ENCODE measurements at places on chromosomes 7 and 10.

GRCh38 chr10:92822060-92822634 is 26.2 kb upstream of the EXOC6 start:
- peak overlapping the region; percentile 89 for H3K27ac ChIP-seq
- no peaks in the 10 kb centered on the region for H3K36me3 ChIP-seq
- H3K4me3 ChIP-seq: no peak overlapping the region

GRCh38 chr7:157282141-157282801 is 54.5 kb upstream of the DNAJB6 start:
- H3K36me3 ChIP-seq: no peaks in the 10 kb centered on the region
- no peak overlapping the region for H3K27ac ChIP-seq
- peaks cover 75% of the 10 kb centered on the region for H3K27me3 ChIP-seq

- no peak overlapping the region for H3K27ac ChIP-seq
- H3K4me3 ChIP-seq: no peak overlapping the region
- no peak for DNase-seq
- H3K4me1 ChIP-seq: peaks cover 8% of the 10 kb centered on the region
- peaks cover 50% of the 10 kb centered on the region for H3K27me3 ChIP-seq
These were observed 17.9 kb upstream of the MNX1 start for GRCh38 chr7:157028199-157028903.

DNA sequence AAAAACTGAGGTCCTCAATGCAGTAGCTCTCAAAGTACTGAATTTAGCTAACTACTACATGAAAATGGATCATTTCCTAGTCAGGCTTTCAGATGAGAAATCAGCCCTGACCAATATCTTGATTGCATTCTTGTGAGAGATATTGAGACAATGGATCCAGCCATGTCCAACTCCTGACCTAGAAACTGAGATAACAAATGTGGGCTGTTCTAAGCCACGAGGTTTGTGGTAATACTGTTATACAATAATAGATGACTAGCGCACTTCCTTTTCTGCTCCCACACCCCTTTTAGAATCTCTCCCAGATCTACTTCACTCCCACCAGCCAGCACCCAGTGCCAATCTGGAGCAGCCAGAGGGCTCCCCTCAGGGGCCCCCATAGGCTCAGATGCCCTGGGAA is 209.3 kb upstream of the KMT2E start:
- no peak overlapping the region for H3K4me3 ChIP-seq
- no peaks in the 10 kb centered on the region for H3K36me3 ChIP-seq
- no peak for DNase-seq
- no peaks in the 10 kb centered on the region for H3K4me1 ChIP-seq

- H3K4me3 ChIP-seq: no peak overlapping the region
- no peaks in the 10 kb centered on the region for H3K4me1 ChIP-seq
- peaks cover 65% of the 10 kb centered on the region for H3K27me3 ChIP-seq
- H3K36me3 ChIP-seq: no peaks in the 10 kb centered on the region
- H3K27ac ChIP-seq: no peak overlapping the region
These were observed 403.7 kb downstream of the RPS24 start for GRCh38 chr10:78437407-78437768.

DNA sequence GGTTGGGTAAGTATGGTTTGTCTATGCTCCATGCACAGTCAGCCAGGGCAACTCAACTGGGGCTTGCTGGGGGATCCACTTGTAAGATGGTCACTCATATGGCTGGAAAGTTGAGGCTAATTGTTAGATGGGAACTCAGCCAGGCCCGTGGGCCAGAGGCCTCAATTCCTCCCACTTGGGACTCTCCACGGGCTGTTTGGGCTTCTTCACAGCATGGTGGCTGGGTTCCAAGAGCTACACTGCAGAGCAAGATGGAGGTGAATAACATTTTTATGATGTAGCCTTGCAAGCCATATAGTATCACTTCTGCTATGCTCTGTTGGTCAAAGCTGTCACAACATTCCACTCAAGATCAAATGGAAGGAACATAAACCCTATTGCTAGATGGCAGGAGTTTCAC is 39.2 kb downstream of the ELMO1 start:
- DNase-seq: no peak
- peaks cover 15% of the 10 kb centered on the region for H3K4me1 ChIP-seq
- no peak overlapping the region for H3K27ac ChIP-seq
- H3K4me3 ChIP-seq: no peak overlapping the region
- no peaks in the 10 kb centered on the region for H3K27me3 ChIP-seq

DNA sequence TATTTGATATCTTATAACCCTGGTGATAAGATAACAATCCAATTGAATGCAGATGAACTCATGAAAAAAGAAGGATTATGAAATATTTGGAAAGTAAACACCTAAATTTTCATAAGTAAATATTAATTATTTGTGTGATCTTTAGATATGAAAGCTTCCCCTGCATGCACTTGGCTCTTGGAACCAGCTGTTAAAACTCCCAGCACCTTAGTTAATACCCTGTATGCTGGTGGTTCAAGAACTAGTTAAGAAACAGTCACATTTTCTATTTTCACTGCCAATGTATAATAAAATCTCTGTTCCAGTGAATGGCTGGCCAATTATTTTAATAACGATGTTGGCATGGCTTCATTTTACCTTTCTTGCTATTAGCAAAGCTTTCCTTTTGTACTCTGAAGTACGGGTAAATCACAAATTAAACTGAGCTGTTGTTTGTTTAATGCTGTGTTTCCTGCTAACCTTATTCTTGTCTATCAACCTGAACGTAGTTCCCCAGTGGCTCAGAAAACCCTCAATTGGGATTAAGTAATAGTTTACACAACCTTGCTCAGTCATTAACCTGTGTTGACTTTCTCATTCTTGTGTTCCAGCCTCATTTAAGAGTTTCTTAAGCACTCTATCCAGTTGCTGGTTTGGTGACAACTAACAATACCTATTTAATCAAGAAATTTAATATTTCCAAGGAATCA is 38.9 kb downstream of the MET start:
- peaks cover 10% of the 10 kb centered on the region for H3K4me1 ChIP-seq
- H3K36me3 ChIP-seq: no peaks in the 10 kb centered on the region
- no peak overlapping the region for H3K4me3 ChIP-seq
- DNase-seq: no peak
- H3K27ac ChIP-seq: no peak overlapping the region
- H3K27me3 ChIP-seq: peaks cover 5% of the 10 kb centered on the region

DNA sequence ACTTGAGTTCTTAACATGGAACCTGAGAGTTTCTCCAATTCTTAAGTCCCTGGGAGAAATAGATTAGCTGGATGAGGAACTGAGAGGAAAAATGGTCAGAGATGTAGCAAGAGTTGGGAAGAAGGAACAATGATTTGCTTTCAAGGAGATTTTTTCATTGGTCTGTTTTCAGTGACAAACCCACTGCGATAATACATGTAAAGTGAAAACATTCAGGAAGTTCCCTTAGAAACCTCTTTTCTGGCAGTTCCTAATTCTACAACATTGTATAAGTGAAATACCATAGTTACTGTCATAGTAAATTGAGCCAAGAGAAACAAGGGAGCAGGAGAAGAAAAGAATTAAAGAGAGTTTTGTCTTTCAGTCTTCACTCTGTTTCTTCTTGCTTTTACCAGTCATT is 12.1 kb upstream of the MAGI2 start:
- no peak overlapping the region for H3K4me3 ChIP-seq
- no peaks in the 10 kb centered on the region for H3K36me3 ChIP-seq
- no peak for DNase-seq
- no peaks in the 10 kb centered on the region for H3K4me1 ChIP-seq
- H3K27me3 ChIP-seq: no peaks in the 10 kb centered on the region

DNA sequence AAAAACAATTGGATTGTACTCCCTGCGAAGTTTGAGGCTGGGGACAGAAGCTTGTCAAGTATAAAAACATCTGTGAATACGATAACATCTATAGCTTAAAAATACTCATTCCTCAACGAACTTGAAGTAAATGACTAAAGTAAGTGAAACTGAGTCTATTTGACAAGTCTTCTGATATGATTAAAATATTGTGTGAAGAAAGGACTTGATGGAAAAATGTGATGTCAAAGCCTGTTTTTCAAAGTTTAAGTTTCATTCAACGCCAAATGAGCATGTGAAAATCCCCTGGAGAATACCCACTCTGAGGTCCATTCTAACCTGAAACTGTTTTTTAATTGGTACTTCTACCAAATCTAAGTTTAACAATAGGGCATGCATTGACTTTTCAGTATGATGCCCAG is 122.3 kb upstream of the MDFIC start:
- no peaks in the 10 kb centered on the region for H3K27me3 ChIP-seq
- H3K4me1 ChIP-seq: no peaks in the 10 kb centered on the region
- no peak overlapping the region for H3K4me3 ChIP-seq
- H3K36me3 ChIP-seq: no peaks in the 10 kb centered on the region
- H3K27ac ChIP-seq: no peak overlapping the region
- DNase-seq: no peak

DNA sequence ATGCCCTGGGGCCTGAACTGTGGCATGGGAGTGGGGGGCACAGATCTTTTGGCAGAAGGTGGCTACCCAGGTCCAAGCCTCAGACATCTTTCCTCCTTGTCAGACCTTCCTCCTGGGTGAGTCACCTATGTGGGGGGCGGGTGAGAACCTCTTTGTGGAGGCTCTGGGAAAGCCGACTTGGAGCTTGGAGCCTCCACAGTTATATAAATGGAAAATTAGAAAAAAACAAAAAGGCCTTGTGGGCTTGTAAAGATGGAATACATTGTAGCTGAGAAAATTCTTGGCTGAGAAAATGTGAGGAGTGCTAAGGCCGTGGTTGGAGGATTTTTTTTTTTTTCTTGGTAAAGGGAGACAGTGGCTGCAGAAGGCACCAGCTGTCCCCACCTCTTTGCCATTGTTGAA is 292.5 kb downstream of the CCDC3 start:
- no peaks in the 10 kb centered on the region for H3K36me3 ChIP-seq

GRCh38 chr7:66015440-66016130 is 33.6 kb upstream of the GUSB start:
- H3K36me3 ChIP-seq: no peaks in the 10 kb centered on the region
- H3K27ac ChIP-seq: no peak overlapping the region
- H3K4me1 ChIP-seq: 0 out of 3 replicates have a peak, but pooled peaks cover 6% of the 10 kb centered on the region
- H3K27me3 ChIP-seq: peaks cover 11% of the 10 kb centered on the region
